ENCODE measurements at places on chromosomes 2 and 18. TPM values are rescaled to one million over a fixed set of nuclear protein-coding genes. Genes with fewer than 3 reads are reported as not detected.

Gene TRIM43
- not detected for total RNA-seq

Gene DAW1
- total RNA-seq: 0.37 TPM

Gene CREG2
- total RNA-seq: not detected

Gene DTYMK
- 12.8 TPM for total RNA-seq

Gene SCYGR5
- total RNA-seq: not detected

DNA sequence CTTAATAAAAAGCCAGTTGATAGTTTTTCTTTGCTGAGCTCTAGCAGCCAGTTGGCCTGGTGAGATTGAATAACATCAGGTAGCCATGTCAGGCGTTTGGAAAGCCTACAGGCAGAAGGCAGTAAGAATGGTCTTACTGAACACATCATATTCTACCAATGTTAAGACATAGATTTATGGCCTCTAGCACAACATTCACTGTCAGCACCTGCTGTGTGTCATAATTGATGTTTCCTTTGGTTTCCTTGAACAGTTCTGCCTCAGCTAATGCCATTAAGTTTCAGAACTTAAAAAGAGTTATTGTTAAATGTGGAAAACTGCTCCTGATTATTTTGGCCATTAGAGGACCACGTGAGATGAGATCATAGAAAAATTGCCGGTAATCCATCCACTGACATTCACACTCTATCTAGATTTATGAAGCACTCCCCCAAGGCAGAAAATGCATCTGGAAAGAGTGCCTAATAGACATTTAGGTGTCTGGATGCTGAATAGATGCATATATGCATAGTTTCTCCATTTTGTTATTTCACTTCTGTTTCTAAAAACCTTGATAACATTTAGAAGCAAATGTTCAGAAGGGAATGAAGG, 434.7 kb downstream of the PTPRM start:
- no peak for DNase-seq

DNA sequence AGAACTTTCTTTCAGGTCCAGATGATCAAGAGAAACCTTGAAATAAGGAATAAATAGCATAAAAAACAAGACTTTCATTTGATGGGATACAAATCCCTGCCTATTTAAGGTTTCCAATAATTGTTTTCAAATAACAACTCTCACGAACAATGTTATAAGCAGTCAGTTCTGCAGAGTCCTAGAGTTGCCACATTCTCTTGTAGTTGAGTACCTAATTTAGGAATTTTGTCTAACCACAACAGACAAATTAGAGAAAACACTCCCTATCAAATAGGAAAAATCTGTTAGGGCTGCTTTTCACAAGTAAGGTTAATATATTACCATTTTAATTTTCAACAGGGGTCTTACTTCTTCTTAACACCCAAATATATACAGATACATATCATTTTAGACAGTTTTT, 130.1 kb upstream of the CDH20 start:
- no peak for DNase-seq

DNA sequence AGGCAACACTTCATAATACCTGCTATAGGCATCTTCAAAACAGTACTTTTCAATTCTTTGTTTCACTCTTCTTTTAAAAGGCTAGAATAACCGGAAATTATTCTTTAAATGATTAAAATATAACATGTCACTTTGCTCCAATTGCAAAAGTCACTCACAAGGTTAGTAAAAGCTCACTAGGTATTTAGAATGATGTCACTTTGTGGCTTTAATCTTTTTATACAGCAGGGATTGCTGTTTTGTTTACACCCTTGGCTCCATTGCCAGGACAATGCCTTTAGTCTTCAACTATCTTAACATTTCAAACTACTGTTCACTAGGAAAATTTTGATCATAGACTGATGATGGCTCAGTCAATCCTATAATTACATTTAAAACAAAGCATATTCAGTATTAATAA, 157.1 kb downstream of the BAZ2B start:
- no peak for DNase-seq

- no peak for DNase-seq
Measured at GRCh38 chr2:673615-674320, 3.4 kb downstream of the TMEM18 start.

DNA sequence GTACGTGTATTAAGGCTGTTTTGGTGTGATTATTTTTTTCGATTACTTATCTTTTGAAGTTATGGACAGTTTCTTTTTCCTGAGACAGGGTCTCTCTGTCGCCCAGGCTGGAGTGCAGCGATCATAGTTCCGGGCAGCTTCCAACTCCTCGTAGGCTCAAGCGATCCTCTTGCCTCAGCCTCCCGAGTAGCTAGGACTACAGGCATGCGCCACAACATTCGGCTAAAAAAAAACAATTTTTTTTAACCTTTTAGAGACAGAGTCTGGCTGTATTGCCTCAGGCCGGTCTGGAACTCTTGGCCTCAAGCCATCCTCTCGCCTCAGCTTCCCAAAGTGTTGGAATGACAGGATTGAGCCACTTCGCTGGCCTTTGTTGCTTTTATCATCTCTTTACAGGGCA, 945 bp downstream of the HAT1 start:
- no peak for DNase-seq

DNA sequence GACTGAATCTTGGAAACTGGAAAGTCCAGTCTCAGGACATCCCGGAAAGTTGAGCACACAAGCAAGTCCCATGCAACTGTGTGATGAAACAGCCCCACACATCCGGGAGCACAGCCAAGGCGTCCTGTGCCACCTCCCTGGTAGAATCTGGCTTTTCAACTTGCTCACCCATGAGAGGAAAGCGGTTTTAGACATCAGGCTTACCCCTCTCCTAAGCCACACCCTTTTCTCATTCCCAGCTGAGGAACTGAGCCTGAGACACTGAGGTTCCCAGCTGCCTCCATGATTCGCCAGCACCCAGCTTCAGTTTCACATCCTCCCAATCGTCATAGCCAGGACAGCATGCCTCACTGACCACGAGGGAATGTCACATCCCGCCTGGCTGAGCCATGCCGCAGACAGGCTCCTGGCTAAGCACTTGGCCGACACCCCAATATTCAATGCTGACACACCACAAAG, 60.3 kb downstream of the STEAP3 start:
- DNase-seq: peak; percentile 88

GRCh38 chr18:23881778-23882177, 132.8 kb upstream of the TTC39C start:
- no peak for DNase-seq
